ENCODE measurements at places on chromosomes 16 and 17.

DNA sequence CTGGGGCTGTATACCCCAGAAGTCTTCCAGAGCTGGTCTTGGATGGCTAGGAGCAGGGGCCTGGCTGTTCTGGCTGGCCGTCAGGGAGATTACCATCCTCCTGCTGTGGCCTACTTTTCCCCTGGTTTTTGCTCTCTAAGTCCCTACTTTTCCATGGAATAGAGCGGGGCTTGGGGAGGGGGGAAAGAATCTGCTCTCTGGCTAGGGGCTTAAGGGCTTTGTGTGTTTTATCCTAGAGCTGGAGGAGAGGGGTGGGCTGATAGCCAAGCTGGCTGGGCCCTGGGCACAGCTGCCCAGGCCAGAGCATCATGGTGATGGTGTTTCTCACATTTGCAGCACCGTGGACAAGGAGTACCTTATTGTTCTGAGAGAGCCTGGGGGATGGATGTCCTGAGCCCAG, 3.6 kb downstream of the NRN1L start:
- no peak for DNase-seq

DNA sequence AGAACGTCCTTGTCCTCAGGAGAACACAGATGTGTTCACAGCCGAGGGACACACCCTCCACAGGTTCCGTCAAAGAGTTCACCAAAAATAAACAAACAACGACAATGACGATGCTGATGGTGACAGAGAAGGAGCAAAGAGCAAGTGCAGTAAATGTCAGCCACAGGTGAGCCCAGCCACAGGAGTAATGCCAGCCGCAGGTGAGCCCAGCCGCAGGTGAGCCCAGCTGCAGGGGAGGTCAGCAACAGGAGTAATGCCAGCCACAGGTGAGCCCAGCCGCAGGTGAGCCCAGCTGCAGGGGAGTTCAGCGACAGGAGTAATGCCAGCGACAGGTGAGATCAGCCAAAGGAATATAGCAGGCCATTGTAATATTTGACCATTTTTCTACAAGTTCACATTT, 315.2 kb downstream of the FOXL1 start:
- no peak for DNase-seq

GRCh38 chr16:27728691-27729090, 178.7 kb downstream of the KATNIP start:
- DNase-seq, result no peak

DNA sequence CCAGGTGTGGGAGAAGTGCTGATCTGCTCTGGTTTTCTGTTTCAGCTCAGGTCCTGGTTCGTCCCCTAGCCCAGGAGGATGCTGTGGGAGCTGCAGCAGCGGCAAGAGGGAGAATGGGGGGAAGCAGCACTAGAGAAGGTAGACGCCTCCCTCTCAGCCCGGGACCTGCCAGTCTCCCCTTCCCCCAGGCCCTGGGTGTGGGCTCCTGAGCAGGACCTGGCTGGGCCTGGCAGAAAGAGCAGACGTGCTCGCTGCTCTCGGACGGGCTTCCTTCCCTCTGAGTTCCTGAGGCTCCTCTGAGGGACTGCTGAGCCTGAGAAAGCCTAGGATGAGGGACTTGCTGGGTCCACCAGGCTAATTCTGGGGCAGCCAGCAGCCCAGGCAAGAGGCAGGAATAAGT, 3.1 kb downstream of the PRCD start:
- DNase-seq, result no peak

DNA sequence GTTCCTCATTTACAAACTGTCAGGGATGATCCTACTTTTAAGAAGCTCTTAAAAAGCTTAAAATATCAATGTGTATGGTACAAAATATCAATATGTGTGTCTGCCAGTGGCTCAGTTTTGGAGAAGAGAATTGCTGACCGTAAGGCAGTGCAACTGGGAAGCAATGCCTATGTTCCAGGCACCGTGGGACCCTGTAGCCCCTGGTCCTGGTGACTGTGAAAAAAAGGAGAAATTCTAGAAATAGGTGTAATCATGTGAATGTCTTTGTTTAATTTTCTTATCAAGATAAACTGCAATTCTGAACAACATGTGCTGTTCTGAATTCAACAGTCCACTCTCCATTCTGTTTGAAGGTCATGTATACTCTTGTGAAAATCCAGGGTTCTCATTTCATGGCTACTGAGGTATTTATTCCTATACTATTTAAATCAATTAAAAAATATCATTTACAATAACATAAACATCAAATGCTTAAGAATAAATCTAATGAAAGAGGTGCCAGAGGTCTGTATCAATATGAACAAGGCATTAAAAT, 9.4 kb upstream of the HP start:
- DNase-seq, result no peak

DNA sequence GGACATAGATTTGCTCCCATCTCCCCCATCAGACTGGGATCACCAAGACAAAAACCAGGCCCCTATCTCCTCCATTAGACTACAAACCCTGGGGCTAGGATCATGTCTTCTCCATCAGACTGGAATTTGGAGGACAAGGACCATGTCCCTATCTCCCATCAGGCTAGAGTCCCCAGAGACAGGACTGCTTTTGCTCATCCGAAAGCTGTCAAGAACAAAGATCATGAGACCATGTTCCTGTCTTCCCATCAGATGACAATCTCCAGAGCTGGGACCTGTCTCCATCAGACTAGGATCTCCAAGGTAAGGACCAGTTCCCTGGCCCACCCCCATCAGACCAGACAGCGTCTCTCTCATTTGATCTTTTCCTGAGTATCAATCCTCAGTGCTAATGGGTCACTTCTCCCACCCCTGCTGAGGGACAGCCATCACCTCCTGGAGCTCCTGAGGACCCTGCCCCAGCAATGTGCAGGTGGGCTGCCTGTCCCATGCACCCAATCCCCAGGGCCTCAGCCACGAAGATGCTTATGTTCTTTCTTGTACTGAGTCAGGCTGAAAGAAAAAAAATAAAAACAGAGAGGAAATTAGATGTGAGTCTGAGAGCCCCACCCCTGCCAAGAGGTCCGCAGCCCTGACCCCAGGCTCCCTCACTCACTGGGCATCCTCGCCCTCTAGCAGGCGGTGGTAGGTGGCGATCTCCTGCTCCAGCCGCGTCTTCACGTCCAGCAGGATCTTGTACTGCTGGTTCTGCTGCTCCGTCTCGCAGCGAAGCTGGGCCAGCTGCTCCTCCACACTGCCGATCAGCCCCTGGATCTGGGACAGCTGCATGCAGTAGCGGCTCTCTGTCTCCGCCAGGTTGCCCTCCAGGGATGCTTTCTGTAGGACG, 90.3 kb downstream of the GOSR1 start:
- DNase-seq, result no peak

DNA sequence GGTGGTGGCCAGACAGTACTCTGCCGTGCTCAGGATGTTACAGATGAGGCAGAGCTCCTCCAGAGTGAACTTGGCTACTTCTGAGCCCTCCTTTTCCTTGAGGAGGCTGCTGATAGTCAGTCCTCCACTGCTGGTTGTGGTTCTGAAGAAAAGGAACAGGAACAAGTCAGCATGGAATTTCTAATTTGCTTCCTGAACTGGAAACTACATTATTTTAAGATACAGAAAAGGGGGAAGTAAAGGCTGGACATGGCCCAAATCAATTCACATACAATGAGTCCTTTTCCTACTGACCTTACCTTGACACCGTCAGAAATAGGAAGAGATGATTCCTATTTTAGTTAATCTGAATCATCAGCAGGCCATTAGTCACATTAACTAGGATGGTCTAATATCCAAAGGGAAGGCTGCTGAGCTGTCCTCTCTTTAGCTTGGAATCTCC, 154.2 kb downstream of the VPS53 start:
- no peak for DNase-seq

All from neural crest cell (in vitro differentiated cells).